Hypothalamus (tissue), 51 donors: ENCODE measurements at places on chromosomes 12 and 14.

DNA sequence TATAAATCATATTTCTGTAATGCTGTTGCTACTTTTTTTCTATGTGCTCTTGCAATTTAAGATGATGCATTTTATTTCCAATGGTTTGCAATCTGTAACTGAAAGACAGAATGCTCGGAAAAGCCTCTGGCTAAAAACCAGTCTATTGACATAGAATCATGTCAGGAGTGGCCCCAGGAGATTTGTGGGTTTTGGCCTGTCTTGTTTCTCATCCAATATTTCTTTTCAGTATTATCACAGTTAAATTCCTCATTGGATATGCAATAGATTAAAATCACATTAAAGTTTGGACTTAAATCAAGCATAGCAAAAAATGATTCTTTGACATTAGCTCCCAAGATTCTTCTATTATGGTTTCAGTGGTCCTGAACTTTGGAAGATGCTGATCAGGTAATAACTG is 19.1 kb upstream of the SLC38A2 start:
- DNase-seq: no peak

- DNase-seq: no peak
Measured at GRCh38 chr12:54989829-54990228, 5.3 kb upstream of the TESPA1 start.

DNA sequence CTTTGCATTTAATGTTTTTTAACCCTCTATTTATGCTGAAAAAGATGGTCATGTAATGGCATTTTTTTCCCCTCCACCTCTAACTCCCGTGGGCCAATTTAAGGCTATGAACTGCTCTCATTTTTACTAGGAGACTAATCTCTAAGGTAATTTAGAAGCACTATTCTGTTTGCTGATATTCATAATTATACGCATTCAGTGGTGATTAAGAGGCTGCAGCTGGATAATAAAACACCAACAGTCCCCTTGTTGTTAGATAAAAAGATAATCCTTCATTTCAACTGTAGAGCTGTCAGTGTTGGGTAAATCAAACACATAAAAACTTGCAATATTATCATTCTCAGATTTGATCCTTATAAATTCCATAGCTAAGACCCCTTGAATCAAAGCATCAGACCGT is 8.9 kb downstream of the MYO1H start:
- no peak for DNase-seq

DNA sequence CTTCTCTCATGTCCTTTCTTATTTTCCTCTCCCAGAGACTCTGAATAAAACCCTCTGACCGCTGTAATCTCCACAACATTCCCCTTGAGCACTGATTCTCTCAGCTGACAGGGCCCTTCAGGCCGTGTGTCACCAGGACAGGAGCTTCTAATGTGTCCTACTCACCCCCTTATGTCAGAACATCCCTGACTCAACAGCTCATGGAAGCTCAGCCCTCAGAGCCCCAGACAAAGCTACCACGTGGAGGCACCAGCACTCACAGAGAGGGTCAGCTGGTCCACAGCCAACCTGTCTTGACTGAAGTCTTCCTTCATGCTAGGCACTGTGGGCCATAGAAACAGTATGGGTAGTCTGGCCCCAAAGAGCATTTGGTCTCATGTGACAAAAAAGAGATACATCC is 49.8 kb downstream of the SMUG1 start:
- DNase-seq: no peak

DNA sequence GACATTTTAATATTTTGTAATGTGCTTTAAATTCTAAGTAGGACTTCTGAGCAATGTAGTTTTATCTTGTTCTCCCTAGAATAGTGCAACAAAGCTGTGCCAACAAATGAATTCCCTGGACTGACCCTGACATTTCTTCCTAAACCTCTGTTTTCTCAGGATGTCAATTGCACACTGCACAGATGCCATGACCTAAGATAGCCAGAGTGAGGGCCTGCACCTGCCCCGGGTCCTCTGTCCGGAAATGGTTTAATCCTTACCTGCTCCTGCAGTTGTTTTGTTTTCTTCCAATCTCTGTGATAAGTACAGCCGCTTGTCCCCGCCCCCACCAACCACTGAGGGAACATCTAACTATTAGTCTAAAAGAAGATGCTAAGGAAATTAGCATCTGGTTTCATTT is 831.5 kb downstream of the GALC start:
- DNase-seq: no peak

- DNase-seq: no peak
Measured at GRCh38 chr12:131093604-131093955, 139.9 kb downstream of the ADGRD1 start.

GRCh38 chr12:55942055-55942454 is 11.1 kb downstream of the DGKA start:
- no peak for DNase-seq
